ENCODE measurements at places on chromosomes 5 and 9.

DNA sequence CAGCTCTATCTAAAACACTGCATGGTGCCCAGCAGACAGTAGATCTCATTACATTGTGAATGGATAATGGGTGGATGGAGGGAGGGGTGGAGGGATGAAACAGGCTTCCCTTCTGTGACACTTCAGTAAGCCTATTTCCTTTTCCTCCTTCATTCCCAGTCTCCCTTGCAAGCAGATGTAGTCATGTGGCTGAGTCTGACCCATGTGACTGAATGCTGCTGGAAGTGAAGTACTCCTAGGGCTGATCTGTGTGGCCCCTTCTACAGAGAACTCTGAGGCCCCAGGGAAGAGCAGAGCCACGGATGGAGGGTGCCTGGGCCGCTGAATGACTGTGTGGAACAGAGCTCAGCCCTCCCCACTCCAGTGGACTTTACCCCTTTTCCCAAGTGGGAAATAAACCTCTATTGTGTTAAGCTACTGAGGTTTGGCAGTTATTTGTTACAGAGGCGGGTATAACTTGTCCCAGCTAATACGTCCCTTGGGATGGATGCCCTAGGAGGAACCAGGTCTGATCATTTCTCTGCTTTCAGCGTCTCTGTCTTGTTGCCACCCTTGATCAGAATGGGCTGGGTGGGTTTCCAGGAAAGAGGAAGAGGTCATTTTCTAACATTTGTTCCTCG, 176.1 kb upstream of the MVB12B start:
- peak; percentile 0 for DNase-seq

GRCh38 chr5:101018299-101018698, 115.2 kb upstream of the ST8SIA4 start:
- no peak for DNase-seq

DNA sequence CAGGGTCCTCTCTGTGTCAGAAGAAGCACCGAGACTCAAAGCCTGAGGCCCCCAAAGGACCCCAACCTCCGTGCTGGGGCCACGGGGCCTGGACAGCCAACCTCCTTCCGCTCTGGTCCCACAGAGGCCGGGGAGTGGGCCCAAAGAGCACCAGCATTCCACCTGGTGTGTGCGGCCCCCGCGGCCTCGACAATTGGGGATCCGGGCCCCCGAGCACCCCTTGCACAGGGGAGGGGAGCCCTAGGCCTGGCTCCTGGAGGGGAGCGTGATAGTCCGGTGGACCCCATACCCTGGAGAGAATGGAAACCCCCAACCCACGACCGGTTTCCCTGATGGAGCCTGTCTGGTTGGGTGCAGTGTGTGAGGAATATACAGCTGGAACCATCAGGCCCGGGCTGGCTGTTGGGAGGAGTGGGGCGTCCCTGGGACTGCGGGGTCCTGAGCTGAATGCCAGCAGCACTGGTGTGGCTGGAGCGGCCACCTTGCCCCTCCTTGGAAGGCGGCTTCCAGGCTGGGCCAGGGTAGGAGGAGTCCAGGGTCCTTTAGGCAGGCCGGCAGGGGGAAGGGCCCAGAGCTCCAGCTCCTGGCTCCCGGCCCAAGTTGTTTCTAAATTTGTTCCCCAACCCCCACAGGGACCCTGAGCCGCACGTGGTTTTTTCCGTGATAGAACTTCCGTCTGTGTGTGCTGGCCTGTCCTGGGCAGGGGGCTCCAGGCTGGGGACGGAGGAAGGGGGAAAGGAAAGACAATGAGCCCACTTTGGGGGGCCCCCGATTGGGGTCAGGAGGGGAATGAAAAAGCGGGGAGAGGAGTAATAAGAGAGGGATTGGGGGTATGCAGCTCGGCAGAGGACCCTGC, 825 bp upstream of the TOR4A start:
- DNase-seq = peak; percentile 80

- DNase-seq = no peak
These were observed 211.8 kb downstream of the GOLPH3 start for GRCh38 chr5:31962351-31962751.

DNA sequence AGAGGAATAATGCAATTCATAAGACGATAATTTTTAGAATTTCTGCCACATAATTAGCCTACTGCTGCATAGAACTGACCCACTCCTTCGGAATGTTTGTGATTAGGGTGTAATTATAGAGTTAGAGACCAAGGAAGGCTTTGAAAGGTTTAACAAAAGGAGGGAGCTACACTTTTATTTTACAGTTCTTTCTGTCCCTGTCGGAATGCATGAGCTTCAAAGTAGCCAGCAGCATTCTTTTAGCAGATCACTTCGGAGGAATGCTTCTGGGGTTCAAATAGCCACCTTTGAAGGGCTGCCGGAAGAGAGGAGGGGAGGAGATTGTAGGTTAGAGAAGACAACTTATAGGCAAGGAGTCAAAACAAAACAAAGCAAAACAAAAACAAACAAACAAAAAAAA, 168.1 kb downstream of the GRIA1 start:
- DNase-seq = no peak

DNA sequence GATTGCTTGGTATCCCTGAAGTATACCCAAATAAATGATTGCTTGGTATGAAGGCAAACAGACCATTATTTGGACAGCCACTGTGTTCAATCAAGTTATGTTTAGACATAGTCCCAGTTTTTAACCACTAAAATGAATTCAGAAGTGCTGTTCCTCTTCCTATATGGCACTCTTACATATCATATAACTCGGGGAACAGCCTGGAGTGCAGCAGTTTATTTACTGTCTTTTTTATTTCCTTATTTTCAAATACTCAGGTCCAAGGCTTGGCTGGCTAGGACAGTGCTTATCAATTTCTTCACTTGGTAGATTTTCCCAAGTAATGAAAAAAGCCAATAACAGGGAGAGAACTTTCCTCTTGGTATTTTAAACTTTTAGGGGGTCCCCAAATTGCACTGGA, 58.6 kb upstream of the CCDC112 start:
- DNase-seq = no peak

GRCh38 chr9:82968816-82969215, 94.1 kb downstream of the RASEF start:
- no peak for DNase-seq

GRCh38 chr5:156272139-156272538, 54.8 kb upstream of the SGCD start:
- no peak for DNase-seq

DNA sequence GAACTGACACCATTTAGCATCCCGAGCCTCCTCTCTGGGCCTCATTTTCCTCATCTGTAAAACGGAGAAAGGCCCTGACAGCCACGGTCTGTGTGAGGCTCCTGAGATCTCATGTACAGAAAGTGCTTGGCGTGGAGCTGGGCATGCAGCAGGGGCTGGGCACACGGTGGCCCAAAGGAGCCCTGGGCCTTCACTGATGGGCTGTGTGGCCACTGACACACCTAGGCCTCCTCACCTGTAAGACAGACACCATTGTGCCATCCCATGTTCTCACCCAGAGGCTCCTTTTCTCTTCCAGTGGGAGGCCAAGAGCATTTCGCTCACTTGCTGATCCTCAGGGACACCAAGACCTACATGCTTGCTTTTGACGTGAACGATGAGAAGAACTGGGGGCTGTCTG, 1.6 kb downstream of the ORM1 start:
- no peak for DNase-seq

DNA sequence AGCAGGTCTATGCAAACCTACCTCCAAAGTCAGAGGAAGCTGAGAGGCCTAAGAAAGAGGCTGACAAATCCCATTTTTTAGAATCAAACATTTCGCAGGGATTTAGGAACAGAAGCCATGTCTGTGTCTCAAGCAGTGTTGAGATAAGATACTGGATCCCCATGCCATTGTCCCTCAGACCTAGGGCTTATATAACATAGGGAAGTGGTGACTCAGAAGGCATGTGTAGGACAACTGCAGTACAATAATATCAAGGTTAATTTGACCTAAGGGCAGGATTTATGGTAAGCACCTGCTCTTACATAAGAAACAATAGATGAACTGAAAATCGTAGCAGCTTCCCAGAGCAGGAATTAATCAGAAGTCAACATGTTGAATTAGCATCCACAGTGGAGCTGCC, 459.4 kb downstream of the ANXA1 start:
- no peak for DNase-seq

DNA sequence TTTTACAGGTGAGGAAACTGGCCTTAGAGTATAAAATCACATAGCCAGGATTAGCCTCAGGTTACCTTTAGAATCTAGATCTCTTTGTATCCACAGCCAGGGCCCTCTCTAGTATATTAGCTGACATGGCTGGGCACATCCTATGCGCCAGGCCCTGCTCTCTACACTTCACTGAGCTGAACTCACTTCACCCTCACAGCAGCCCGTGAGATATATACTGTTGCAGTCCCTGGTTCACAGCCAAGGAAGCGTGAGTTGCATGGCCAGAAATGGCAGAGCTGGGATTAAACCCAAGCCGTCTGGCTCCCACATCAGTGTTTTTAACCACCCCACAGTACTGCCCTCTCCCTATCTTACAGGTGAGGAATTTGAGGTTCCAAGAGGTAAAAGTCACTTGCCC, 58.4 kb downstream of the DAB2IP start:
- no peak for DNase-seq

- DNase-seq = no peak
These were observed 154.2 kb upstream of the TSLP start for GRCh38 chr5:110917161-110917875.

DNA sequence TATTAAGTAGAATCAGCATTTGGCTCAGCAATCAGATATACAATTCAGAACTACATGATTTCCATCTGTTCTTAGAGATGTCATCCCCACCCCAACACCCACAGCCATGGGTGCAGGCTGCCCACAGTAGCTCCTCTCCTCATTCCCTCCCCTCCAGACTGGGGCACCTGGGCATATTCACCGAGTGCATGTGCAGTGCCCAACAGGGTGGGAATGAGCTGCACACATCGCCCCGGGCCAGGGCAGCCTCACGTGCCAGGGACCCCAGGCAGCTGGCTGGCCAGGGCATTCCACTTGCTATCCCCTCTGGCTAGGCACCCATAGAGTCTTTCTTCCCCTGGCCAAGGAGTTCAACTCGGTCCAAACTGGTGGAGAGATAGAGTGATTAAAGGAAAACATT, 461.9 kb upstream of the NUDT12 start:
- no peak for DNase-seq

DNA sequence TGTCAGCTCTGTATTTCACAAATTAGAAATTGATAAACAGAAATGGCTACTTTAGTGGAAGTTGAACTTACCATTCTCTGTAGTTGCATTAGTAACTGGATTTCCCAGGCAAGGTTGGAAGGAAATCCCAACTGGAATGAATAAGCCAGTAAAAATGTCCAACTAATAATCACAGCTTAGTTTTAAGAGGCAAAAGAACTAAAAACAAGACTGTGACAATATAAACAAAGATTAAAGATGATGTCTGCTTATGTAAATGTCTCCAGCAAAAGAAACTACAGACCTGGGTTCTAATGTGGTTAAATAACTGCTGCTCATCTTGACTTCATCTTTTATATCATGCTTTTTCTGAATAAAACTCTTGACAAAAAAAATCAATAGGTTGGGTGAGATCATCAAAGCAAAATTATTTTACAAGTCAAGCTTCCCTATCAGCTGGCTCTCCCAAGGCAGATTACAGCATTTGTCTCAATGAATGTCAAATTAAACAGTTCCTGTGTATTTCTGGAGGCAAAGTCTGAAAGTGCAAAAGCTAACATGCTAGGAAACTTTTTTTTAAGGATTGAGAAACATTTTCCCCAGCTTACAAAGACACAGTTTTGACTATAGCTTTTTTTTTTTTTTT, 62.3 kb upstream of the HMHB1 start:
- DNase-seq = no peak

GRCh38 chr9:91820126-91820750, 129.8 kb downstream of the ROR2 start:
- no peak for DNase-seq

- no peak for DNase-seq
These were observed 45.9 kb downstream of the LARP1 start for GRCh38 chr5:154801083-154801482.

DNA sequence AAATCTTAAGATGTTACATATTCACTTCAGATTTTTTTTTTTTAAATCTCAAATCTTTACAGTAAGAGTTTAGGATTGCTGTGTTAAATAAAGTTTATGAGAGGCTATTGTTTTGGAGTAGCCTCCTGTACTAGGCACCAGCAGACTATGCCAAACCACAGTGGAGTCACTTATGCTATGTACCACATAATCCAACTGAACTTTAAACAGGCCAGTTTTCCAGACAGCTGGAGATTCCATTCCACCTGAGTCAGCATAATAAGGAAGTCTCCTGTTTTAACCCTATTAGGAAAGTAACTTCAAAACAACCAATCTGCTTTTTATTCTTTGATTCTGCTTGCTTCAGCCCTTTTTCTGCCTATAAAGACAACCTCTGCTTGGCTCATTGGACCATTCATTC, 205.2 kb downstream of the CSNK1G3 start:
- no peak for DNase-seq

DNA sequence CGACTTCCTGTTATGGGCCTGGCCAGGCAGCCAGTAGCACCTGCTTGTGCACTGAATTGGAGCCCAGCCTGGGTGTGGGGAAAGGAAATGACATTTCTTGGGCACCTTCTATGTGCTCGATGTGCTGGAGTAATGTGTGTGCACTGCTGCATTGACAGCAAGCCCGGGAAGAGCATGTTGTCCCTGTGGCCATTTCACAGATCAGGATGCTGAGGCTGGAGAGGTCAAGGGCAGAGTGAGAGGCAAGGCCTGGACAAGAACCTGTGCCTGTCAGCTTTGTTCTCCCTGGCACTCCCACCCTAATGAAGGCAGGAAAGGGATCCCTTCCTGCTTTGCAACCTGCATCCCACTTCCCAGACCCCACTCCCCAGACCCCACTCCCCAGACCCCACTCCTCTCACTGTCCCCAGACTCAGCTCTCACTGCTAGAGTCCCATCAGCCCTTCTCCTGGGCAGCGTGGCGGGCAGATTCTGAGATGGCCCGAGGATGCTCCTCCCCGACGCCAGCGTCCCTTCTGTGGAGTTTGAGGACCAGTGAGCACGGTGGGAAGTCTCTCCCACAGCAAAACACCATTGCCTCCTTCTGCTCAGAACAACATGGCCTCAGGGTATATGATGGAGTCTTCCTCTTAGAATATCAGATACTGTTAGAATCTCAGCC, 49.6 kb downstream of the BARX1 start:
- no peak for DNase-seq

- no peak for DNase-seq
These were observed 236.0 kb upstream of the FBXL7 start for GRCh38 chr5:15263942-15264341.

DNA sequence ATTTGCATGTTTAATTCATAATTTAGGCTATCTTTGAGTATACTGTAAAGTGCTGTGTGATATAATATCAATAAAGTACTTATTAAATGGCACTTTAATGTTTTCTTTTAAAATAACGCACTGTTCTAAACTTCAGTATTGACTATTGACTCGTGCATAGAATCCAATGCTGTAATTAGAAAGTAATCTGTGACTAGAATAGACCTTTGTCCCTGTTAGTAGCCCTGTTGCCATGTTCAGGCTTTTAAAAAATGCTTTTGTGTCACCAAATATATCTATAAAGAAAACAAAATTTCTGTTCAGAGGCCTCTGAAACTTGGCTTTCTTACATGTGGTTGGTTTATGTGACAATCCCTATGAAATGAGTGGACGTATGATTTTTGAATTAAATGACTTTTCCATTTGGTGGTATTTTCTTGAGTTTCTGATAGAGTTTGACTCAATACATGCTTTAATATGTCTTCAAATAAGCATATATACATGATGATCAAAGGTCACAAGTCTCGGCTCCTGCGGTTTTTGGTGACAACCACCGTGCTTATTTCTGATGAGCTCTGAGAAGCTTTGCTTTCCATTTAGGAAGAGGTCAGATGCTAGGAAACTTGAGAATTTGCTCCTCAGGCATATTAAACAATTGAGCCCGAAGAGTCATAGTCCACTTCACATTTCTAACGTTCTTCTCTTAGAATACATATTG, 174.7 kb downstream of the NR3C1 start:
- no peak for DNase-seq

GRCh38 chr9:38022203-38022895, 46.7 kb downstream of the SHB start:
- DNase-seq = no peak
